ENCODE measurements at places on chromosomes 12 and 14.
A peak's percentile ranks its signal among the peaks of the same experiment; 100 is the strongest.

DNA sequence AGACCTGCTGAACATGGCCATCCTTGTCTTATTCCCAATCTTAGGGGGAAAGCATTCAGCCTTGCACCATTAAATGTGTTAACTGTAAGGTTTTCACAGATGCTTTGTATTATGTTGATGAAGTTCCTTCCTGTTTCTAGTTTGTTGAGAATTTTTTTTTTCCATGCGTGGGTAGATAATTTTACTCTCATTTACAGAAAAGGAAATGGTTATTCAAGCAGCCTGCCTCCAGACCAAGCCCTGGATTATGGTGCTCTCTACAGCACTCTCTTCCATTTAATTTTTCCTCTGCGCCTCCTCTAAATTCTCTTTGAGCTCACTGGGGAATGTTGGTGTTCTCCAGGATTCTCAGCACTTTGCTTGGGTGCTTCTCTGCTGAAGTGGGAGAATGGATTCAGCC is 179.3 kb upstream of the PZP start:
- DNase-seq = no peak

DNA sequence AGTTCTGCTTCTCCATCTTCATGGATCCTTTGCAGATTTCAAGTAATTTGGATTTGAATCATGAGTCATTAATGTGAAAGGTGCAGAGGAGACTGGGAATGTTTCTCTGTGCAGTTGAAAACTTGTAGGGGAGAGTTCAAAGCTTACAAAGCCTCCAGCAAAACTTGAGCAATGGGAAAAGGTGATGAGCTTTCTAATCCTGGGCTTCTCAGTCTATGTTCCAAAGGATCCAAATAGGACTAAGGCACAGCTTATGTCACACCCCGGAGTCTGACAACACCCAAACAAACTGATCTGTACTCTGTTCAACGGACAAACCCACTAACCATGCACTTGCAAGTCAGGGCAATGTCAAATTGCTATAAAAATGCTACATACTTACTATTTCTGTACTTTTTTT is 134.8 kb downstream of the DUSP6 start:
- no peak for DNase-seq

- DNase-seq = peak; percentile 81
These were observed 4.5 kb upstream of the SETD1B start for GRCh38 chr12:121799156-121799841.

DNA sequence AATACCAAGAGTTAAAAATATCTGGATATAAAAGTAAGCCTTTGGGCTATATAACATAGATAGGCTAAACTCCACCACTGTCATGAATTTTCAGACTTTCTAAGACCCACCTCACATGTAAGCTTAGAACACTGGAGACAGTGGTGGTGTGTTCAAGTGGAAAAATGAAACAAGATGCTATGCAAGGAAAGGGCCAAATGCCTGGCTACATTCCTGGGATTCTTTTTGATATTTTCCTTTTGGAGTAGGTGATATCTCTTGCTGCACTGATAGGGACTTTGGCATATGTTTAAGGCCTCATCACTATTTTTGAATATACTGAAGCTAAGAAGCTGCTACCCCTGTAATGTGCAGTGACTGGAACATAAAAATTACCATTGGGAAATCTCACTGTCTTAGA is 341.3 kb downstream of the SLC16A7 start:
- DNase-seq = no peak

- no peak for DNase-seq
These were observed 21.2 kb upstream of the RDH16 start for GRCh38 chr12:56978397-56979138.

- no peak for DNase-seq
These were observed 179.0 kb downstream of the RIMBP2 start for GRCh38 chr12:130537051-130537450.
